HEK293T (cell line): ENCODE measurements at places on chromosomes 4 and X.

- no peak for DNase-seq
Observed at GRCh38 chr4:22473268-22473667, 42.6 kb downstream of the ADGRA3 start.

- no peak for DNase-seq
Observed at GRCh38 chr4:70583952-70584834, 7.9 kb upstream of the AMBN start.

GRCh38 chr4:78286281-78286680, 229.2 kb downstream of the FRAS1 start:
- DNase-seq = no peak

DNA sequence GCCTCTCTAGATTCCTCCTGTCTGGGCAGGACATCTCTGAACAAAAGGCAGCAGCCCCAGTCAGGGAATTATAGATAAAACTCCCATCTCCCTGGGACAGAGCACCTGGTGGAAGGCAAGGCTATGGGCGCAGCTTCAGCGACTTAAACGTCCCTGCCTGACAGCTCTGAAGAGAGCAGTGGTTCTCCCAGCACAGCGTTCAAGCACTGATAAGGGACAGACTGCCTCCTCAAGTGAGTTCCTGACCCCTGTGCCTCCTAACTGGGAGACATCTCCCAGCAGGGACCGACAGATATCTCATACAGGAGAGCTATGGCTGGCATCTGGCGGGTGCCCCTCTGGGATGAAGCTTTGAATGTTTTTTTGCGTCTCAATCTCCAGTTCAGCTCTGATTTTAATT, 262.2 kb downstream of the PARM1 start:
- no peak for DNase-seq

DNA sequence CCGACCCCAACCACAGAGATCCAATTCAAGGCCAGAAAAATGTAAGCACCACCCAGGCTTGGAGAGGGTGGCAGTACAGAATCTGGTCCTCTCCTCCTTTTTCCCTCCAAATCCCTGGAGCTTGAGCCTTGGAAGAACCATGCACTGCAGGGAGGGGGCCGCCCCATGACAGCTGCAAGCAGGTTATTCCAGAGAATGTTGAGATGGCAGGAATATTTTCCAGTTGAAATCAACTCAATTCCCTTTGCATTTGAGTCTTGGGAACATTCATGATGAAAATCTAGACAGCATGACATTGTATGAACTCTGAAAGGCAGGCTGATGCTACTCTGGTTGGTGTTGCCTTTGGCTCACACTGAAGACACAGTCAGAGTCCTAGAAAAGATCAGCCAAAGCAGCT, 386.6 kb upstream of the FGF16 start:
- no peak for DNase-seq

GRCh38 chr4:39687014-39687413, 10.9 kb upstream of the UBE2K start:
- DNase-seq = no peak

- no peak for DNase-seq
Observed at GRCh38 chr4:122764821-122765215, 32.3 kb downstream of the BBS12 start.

DNA sequence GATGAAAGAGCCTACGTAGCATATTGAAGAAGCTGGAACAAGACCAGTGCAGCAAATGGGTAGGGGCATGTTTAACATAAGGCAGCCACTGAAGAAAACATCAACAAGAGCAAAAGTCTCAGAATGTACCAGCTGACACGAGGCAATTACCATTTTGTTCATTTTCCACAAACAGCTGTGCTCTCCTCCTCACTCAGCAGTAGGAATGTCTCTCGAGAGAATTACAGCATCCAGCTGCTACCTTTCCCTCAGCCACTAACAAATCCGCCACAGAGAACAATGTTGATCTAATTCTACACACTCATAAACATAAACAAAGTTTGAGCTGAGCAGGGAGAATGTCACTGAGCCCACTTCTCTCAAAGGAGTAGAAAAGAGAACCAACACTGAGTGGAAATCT, 68.0 kb downstream of the OPHN1 start:
- DNase-seq = no peak

GRCh38 chr4:83392562-83392961, 57.9 kb upstream of the HPSE start:
- DNase-seq = no peak

- DNase-seq = no peak
Observed at GRCh38 chr4:143389579-143390195, 53.0 kb downstream of the GAB1 start.

GRCh38 chr4:139887376-139887802, 221.8 kb downstream of the MGST2 start:
- DNase-seq = no peak

GRCh38 chr4:71188951-71189350, 149.9 kb upstream of the SLC4A4 start:
- DNase-seq = no peak

DNA sequence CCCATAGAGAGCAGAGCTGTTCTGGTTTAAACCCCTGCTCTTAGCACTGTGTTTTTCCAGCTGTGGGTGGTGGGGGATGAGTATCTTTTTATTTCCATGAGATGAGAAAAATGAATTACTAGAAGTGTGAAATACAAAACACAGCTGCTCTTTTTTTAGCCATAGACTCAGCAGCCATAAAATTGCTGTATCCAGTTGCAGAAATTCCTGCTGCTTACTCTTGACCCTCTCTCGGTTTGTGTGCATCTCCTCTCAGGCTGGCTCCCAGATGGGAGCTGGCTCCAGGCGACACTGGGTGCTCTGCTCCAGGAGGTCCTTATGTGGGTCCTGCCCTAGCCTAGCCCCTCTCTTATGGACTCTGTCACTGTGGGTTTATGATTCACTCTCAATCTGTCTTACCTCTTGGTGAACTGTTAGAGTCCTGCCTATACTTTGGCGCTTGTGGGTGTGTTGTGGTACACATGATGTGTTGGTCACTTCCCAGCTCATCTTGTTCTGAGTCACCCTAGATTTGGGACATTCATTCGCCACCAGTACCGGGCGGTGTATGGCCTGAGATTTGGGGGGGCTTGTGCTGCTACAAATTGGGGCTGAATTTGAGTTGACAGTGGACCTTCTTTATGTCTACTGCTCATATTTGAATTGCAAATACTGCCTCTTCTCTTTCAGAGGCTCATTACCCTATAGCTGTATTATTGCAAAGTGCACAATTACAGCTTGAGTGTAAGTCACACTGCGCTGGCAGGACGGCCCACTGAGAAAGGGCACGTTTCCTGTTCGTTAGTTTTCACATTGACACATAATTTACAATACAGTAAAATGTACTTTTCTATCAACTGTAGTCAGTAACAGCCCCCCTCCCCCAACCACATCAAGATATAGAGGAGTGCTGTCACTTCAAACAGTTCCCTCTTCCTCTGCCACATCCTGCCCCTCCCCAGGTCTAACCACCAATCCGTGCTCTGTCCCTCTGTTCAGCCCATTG, 46.9 kb upstream of the MSANTD1 start:
- DNase-seq = no peak

- DNase-seq = no peak
Observed at GRCh38 chr4:42404001-42404400, 6.7 kb downstream of the SHISA3 start.

DNA sequence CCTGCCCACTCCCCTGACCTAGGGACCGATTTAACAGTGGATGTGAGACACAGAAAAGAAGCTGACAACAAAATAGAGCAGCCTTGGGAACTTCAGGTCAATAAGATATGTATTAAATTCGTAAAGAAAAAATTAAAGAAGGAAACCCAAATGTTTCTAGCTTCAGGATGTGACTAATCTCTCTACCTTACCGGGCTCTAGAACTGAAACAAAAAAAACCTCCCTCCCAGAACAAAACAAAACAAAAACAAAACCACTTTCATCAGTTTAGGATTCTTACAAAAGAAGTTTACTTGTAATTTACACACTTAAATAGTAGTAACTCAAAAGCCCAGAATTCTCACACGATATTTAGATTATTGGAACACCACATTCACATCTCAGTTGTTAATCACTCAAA, 185.8 kb upstream of the RPS6KA3 start:
- no peak for DNase-seq

DNA sequence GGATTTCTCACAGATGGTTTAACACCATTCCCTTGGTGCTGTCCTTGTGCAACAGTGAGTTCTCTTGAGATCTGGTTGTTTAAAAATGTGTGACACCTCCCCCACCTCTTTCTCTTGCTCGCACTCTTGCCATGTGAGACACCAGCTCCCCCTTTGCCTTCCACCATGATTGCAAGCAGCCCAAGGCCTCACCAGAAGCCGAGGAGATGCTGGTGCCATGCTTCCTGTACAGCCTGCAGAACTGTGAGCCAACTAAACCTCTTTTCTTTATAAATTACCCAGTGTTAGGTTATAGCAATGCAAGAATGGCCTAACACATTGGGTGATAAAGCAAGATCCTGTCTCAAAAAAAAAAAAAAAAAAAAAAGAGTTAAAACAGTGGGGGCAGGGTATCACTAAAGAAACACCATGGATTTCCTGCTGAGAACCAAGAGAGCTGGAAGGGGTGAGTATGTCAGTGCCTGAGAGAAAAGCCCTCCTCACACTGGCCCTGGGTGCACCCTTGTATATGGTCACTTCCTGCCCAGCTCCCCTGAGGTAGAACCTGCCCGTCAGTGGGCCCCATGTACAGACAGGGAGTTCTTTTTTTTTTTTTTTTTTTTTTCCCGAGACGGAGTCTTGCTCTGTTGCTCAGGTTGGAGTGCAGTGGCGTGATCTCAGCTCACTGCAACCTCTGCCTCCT, 46.4 kb downstream of the APOO start:
- DNase-seq = no peak

DNA sequence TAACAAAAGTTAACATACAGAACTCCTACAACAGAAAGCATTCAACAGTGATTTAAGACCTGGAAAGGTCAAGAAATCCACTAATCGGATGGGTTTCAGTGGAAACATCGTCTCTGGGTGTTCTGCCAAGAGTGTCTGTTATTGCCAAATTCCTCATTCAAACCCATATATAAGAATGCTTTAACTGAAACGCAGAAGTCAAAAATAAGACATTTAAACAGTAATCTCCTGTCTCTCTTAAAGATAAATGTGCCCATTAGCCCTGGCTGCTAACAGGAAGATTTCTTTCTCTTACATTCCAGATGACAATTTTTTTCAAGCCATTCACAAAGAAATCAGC, 31.5 kb downstream of the DCTD start:
- DNase-seq = no peak

GRCh38 chrX:14529290-14529989, at the start of gene GLRA2:
Gene GLRA2 (plus strand): TSS chrX:14529536. CDS start chrX:14530058, 522 bp downstream.
- peak; percentile 26 for DNase-seq
